ENCODE measurements at places on chromosomes 1 and 21.
A peak's percentile ranks its signal among the peaks of the same experiment; 100 is the strongest.

DNA sequence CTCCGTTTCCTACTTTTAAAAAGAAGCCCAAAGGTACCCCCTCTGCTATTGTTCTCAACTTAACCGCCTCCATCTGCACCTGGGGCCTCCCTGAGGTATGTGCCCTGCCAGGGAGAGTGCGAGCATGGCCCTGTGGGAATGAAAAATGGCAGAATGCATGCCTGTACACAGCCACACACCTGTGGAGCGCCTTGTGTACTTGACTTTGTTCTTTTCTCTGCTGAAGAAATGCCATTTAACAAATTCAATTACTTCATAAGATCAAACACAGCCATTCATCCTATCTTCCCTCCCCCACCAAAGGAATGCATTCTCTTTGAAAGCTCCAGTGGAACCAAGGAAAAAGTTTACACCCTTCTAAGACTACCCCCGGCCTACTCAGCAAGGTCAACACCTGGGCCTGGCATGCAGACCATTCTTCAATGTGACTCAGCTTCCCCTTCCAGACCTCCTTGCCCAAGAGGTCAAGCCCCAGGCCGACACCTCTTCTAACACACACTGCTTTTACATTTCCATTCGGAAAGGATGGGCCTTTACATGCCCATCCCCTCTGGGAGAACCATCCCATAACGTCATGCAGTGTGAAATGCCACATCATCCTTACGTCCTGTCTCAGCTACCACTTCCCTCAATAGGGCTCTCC, 123.7 kb downstream of the SMYD2 start:
- DNase-seq, result no peak

DNA sequence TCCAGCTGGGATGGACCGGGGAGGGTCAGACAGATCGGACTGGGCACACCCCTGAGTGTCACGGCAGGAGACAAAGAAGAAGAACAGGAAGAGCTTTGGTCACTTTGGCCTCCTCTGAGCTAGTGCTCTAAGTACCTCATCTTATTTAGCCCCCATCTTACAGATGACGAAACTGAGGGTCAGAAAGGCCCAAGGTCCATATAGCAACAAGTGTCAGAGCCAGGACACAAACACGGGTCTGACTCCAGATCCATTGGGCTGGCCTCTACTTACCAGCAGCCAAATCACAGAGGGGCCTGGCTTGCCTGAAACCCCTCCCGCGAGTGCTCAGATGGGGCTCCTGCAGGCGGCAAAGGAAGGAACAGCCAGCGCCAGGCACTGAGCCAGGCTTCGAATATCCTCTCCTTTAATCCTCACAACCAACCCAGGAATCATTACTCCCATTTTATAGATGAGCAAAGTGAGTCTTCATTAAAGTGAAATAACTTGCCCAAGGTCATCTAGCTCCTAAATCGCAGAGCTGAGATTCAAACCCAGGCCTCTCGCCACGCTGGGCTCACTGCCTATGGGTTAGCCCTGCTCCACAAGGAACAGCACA, 25.7 kb upstream of the SELENON start:
- peak; percentile 62 for DNase-seq

DNA sequence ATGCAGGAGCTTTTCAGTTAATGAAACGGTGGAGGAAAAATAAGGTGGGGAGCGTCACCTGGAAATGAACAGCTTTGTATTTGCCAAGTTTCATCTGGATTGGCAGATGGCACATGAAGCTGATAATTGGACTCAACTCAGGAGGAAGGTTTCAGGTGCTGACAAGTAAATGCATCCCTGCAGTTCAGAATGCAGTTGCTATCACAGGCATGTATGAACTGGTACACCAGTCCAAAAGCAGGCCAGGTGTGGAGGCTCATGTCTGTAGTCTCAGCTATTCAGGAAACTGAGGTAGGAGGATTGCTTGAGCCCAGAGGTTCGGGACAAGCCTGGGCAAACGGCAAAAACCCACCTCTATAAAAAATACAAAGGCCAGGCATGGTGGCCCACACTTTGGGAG, 15.5 kb downstream of the DEGS1 start:
- DNase-seq, result peak; percentile 99

GRCh38 chr1:86247597-86248279, 91.2 kb upstream of the COL24A1 start:
- no peak for DNase-seq

DNA sequence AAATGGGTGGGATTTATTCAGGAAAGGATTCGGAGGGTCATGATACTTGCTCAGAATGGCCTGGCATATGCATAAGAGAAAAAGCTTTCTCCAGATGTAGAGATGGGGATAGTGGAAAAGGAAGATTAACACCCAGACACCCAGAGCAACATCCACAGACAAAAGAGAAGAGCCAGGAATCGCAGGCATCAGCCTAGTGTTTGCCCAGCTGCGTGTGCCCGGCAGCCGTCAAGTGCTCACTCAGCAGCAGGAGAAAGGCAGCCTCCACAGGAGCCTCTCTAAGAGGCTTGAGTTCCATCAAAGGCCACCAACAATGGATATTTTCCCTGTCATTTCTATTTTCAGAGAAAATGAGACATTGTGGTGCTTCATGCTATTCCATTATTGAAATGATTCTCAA, 54.7 kb downstream of the NTPCR start:
- DNase-seq, result no peak

DNA sequence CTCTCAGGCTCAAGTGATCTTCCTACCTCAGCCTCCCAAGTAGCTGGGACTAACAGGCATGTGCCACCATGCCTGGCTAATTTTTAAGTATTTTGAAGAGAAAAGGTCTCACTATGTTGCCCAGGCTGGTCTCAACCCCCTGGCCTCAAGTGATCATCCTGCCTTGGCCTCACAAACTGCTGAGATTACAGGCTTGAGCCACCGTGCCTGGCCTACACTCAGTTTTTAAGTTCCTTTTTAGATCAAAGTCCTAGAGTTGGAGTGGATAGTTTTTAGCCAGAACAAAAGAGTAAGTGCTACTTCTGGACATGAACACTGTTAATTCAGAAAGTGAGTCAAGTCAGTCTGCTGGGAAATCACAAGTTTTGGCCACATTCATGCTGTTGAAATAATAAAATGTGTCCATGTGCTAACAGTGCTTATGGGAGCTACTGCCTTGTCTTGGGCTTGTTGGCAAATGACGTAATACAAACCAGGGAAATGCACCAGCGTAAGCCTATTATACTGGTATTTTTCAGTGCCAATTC, 84.2 kb downstream of the NDUFS5 start:
- no peak for DNase-seq

DNA sequence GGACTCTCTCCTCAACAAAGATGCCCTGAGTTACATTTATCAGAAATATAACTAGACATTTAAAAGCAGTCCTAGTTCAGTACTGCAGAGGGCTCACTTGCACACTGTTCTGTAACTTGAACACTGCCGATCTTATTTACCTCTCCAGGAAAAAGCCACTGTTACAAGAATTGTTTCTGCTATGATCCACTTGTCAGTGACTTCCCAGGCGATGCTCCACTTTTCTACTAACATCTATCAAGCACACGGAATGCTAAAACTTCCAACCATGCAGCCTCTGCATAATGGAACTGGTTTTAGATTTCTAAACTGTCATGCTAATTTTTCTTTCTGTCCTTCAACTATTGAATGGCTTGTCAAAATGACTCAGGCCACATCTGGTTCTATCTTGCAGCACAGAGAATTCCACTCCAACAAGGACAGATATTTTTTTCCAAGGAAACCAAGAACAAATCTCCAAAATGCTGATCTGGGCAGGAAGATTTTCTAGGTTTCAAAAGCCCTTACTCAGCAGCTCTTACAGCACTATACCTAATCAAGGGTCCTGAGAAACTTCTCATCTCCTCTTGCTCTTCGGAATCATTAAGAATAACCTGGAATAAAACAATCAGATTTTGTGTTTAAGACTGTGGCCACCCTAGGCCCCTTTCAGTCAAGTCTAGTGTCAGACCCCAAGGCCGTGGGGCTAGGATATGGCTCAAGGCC, 9.9 kb downstream of the SEC16B start:
- DNase-seq, result no peak

GRCh38 chr1:175220853-175221556, 28.4 kb upstream of the KIAA0040 start:
- no peak for DNase-seq

DNA sequence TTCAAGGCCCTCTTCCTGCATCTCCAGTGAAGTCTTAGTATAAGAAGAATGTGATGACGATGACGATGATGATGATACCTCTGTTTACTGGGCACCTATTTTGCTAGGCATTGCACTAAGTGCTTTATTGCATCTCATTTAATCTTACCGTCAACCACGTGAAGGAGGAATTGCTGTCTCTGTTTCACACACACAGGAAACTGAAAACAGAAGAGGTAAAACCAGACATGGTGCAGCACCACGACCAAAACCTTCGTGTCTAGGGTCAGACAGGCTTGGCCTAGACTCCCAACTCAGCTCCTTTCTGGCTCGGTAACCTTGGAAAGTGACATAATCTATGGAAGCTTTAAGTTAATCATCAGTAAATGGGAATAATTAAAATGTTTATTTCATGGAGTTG, 20.7 kb upstream of the KCNA2 start:
- DNase-seq, result no peak

- no peak for DNase-seq
Observed at GRCh38 chr1:230641346-230641745, 935 bp upstream of the COG2 start.

- DNase-seq, result no peak
Observed at GRCh38 chr1:236502579-236502971, 21.2 kb upstream of the LGALS8 start.
